Activated naive CD4-positive, alpha-beta T cell treated with anti-CD3 and anti-CD28 coated beads for 36 hours (primary cell): ENCODE measurements at places on chromosomes 12 and 14. TPM values are rescaled to one million over a fixed set of nuclear protein-coding genes. Genes with fewer than 3 reads are reported as not detected.
A peak's percentile ranks its signal among the peaks of the same experiment; 100 is the strongest.

Gene KRT72
- 2.3 TPM for total RNA-seq

- no peaks in the 10 kb centered on the region for H3K36me3 ChIP-seq
- peaks cover 2% of the 10 kb centered on the region for H3K27me3 ChIP-seq
- no peak overlapping the region for H3K4me3 ChIP-seq
- no peak for DNase-seq
- H3K4me1 ChIP-seq = peaks cover 30% of the 10 kb centered on the region
These were observed 10.0 kb downstream of the EMP1 start for GRCh38 chr12:13206560-13206897.

Gene PLA2G1B
- total RNA-seq = not detected

DNA sequence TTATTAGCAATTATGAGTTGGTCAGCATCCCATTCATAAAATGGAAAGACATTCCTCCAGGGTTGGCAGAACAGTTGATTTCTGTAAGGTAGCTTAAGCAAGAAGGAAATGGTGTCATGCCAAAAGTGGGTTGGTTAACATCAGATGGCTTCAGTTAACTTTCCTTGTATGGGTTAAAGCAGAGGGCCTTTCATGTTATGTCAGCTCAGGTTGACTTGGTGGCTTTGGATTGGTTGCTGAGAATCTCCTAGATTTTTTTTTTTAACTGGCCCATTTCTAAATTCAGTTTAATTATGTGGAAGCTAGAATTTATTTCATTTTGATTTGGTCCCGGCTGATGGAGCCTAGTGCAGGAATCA lies 87.8 kb downstream of the BBS10 start:
- H3K27ac ChIP-seq = no peak overlapping the region
- H3K4me3 ChIP-seq = no peak overlapping the region
- H3K27me3 ChIP-seq = peaks cover 8% of the 10 kb centered on the region
- H3K4me1 ChIP-seq = peaks cover 5% of the 10 kb centered on the region
- no peaks in the 10 kb centered on the region for H3K36me3 ChIP-seq

GRCh38 chr14:100473249-100473648 lies 114.0 kb downstream of the BEGAIN start:
- no peak overlapping the region for H3K4me3 ChIP-seq
- H3K27ac ChIP-seq = no peak overlapping the region
- no peaks in the 10 kb centered on the region for H3K27me3 ChIP-seq

GRCh38 chr14:69922198-69922597 lies 43.0 kb downstream of the SMOC1 start:
- H3K4me3 ChIP-seq = no peak overlapping the region
- no peak overlapping the region for H3K27ac ChIP-seq
- H3K27me3 ChIP-seq = peaks cover 3% of the 10 kb centered on the region
- H3K36me3 ChIP-seq = no peaks in the 10 kb centered on the region
- no peaks in the 10 kb centered on the region for H3K4me1 ChIP-seq

- no peak for DNase-seq
- H3K27me3 ChIP-seq = no peaks in the 10 kb centered on the region
- H3K36me3 ChIP-seq = no peaks in the 10 kb centered on the region
These were observed 576.5 kb downstream of the MED13L start for GRCh38 chr12:115700896-115701465.

DNA sequence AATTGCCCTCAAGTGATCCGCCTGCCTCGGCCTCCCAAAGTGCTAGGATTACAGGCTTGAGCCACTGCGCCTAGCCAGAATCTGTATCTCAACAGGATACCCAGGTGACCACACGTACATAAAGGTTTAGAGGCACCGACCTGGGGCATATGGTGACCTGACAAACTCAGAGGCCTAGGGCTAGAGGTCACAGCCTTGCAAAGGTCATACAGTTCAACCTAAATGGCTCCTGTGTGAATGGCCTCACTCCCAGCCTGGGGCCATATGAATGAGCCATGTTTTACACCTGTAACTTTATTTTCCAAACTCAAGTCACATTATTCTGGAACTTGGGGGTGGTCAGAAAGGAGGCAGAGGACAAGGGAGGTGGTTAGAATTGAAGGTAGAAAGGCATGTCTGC lies 10.0 kb downstream of the STXBP6 start:
- no peak for DNase-seq
- H3K27ac ChIP-seq = no peak overlapping the region
- no peak overlapping the region for H3K4me3 ChIP-seq
- H3K4me1 ChIP-seq = no peaks in the 10 kb centered on the region
- H3K36me3 ChIP-seq = no peaks in the 10 kb centered on the region

DNA sequence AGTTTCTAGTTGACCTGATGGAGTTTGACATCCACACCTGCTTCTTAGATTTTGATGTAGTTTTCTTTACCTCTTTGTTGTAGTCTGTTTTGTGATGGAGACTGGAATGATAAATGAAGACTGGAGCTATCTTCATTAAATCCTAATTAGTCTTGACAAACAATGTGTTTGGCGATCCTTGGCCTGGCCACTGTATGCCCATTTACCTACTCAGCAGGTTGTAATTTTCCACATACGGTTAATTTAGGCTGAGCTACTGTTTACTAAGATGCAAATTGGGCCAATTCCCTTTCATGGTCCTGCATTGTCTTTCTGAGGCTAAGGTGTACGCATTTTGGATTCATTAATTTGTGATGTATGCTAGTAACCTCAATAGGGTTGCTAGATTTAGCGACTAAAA lies at the start of gene TAS2R7:
Gene TAS2R7, minus strand, starts transcription at position 41 of the 400 bp plus-strand sequence. CDS start 57 bp downstream, outside the sequence.
- H3K27ac ChIP-seq = no peak within 1 kb of the TSS
- no peaks in the 10 kb centered on the region for H3K4me1 ChIP-seq
- DNase-seq = no peak
- H3K4me3 ChIP-seq = no peak within 1 kb of the TSS

DNA sequence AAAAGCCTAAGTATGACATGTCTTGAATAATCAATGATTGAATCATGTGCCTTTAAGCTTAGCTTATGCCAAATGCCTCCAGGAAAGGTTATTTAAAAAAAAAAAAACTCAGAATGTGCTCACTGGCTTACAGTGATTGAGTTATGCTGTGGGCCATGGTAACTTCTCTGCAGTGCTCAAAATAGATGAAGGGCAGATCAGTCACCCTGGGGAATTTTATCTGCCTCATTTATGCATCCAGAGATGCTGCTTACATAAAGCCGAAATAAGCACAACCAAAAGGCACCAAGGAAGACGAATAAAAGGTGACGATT lies 118.7 kb upstream of the MDM1 start:
- H3K4me3 ChIP-seq = peak overlapping the region; percentile 45
- DNase-seq = peak; percentile 71
- H3K27ac ChIP-seq = peak overlapping the region; percentile 96
- H3K27me3 ChIP-seq = no peaks in the 10 kb centered on the region
